ENCODE measurements at places on chromosomes 16 and 17.

DNA sequence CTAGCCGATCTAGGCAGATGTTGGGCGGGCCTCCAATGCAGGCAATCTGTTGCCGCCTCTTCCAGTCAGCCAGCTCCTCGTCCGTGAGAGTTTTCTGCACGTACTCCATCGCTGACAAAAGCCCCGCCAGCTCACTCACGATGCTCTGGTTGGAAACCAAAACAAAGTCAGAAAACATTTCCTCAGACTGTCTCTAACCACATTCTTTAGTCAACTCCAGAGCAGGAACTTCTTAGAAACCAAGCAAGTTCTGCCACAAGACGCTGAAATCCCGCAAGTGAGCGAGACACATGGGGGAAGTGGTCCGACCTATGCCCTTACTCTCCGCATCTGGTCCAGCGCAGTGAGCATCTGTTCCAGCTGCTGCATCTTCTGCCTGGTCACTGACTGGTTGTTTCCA lies 49.1 kb downstream of the STAT5A start:
- peak; percentile 71 for DNase-seq

DNA sequence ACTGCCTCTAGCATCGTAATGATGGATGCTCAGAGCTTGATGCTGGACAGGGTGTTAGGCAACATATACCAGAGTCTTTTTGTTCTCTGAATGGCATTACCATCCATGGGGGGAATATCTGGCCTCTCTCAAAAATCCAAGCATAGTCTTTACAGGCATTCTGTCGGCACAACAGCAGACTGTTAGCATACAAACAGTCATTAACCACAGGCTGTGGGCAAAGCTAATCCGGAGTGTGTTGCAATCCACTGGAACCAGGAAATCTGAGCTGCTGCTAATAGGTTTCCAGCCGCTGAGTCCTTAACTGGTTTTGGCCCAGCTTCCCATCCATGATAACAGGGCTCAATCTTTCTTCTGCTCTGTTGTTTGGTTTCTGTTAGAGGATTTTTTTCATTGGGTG lies 371.9 kb downstream of the HS3ST3B1 start:
- DNase-seq, result no peak

- no peak for DNase-seq
Measured at GRCh38 chr17:57971572-57971971, 16.4 kb upstream of the CUEDC1 start.

- DNase-seq, result no peak
Measured at GRCh38 chr16:85642762-85643358, 29.7 kb downstream of the GSE1 start.

GRCh38 chr17:42270596-42270995 lies 5.6 kb downstream of the STAT5B start:
- no peak for DNase-seq

- DNase-seq, result no peak
Measured at GRCh38 chr16:50578137-50578536, 29.9 kb downstream of the NKD1 start.

- no peak for DNase-seq
Measured at GRCh38 chr16:69888005-69888590, 63.0 kb upstream of the CLEC18A start.

DNA sequence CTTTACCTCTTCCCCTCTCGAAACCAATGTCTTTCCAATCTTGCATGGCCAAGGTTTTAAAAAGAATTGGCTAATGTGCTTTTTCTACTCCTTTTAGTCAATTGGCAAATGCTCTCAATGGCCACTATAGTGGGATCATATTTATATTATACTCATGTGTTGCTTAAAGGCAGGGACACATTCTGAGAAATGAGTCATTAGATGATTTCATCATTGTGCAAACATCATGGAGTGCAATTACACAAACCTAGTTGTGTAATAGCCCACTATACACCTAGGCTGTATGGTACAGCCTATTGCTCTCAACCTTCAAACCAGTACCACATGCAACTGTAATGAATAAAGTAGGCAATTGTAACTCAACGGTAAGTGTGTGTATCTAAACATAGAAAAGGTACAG lies 180.9 kb downstream of the HS3ST3A1 start:
- DNase-seq, result no peak

DNA sequence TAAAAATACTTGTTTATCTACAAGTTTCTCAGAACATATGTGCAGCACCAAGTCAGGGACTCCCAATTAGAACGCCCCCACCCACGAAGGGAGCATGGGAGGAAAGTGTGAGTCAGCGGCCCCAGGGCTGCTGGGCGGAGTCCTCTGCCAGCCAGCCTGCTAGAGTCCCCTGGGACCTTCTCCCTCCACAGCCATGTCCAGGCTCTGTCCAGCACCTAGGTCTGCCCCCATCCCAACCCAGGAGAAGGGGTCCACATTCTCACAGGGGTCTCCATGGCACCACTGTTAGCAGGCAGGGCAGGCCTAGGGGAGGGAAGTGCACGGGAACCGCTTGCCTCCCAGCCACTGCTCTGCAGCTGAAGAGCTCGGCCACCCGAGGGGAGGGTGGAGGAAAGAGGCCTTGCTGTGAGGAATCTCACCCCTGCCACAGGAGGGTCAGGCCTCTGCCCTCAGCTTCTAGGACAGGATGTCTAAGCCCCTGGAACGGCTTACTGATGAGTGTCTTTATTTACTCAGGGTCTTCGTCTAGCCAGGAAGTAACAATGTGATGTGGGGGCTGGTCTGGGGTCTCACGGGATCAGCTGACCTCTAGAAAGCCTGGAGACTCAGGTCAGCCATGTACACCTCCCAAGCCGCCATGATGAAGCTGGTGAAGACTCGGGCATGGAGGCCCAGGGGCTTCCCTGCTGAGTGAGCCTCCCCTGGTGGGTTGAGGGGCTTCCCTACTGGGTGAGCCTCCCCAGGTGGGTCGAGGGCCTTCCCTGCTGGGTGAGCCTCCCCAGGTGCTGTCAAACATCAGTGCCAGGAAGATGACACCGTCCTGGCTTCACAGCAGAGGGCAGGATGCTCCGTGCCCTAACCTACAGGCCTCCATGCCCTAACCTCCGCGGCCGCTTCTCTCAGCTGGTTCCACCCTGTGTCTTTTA lies 190.3 kb downstream of the RBFOX3 start:
- peak; percentile 6 for DNase-seq

- DNase-seq, result no peak
Measured at GRCh38 chr17:31537565-31538011, 146.1 kb downstream of the RAB11FIP4 start.

DNA sequence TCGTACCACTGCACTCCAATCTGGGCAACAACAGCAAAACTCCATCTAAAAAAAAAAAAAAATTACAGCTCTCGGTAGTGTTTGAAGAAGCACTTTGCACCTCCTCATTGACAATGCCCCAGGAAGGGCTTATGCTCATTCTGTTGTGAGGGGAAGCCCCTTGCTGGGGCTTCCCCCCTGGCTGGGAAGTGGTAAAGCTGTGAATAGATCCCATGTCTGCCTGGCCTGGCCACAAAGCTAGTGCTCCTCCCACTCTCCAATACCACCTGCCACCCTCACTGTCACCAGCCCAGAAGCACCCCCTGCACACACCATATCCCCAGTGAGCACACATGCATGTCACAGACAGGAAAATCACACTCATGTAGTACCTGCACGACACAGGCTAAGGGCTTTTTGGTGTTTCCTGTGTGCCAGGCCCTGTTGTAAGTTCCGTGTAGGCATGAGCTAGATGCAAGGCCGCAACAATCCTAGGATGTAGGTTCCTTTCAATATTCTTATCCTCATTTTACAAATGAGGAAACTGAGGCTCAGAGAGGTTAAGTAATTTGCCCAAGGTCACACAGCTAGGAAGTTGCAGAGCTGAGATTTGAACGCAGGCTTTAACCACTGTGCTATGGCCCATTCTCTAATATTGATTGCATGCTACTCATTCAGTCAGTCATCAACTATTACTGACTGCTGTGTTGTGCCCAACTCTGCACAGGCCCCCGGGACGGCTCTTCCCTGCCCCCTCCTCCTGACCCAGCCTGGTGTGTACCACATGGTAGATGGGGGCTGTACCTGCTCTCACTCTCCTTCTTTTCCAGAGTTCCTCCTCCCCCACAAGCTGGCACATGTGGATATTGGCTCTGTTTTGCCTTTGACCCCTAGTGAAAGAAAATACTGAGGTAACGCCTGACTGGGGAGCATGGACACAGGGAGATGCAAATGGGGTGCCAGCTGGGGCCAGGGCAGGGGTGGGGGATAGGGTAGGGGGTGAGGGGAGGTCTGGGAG lies 11.9 kb upstream of the COL1A1 start:
- DNase-seq, result no peak

GRCh38 chr16:79210607-79211006 lies 389.9 kb downstream of the MAF start:
- no peak for DNase-seq

GRCh38 chr17:7631398-7632380 lies 1.8 kb downstream of the SHBG start:
- DNase-seq, result no peak

GRCh38 chr17:32822996-32823395 lies 53.9 kb downstream of the MYO1D start:
- no peak for DNase-seq

GRCh38 chr16:71360378-71360777 lies 1.9 kb downstream of the CALB2 start:
- no peak for DNase-seq

GRCh38 chr16:23113185-23113584 lies 36.1 kb downstream of the USP31 start:
- DNase-seq, result no peak

GRCh38 chr17:17151962-17152361 lies 54.2 kb downstream of the PLD6 start:
- no peak for DNase-seq

- no peak for DNase-seq
Measured at GRCh38 chr16:68660359-68660795, 15.3 kb downstream of the CDH3 start.

GRCh38 chr17:19016297-19016696 lies 11.7 kb upstream of the FAM83G start:
- DNase-seq, result no peak

DNA sequence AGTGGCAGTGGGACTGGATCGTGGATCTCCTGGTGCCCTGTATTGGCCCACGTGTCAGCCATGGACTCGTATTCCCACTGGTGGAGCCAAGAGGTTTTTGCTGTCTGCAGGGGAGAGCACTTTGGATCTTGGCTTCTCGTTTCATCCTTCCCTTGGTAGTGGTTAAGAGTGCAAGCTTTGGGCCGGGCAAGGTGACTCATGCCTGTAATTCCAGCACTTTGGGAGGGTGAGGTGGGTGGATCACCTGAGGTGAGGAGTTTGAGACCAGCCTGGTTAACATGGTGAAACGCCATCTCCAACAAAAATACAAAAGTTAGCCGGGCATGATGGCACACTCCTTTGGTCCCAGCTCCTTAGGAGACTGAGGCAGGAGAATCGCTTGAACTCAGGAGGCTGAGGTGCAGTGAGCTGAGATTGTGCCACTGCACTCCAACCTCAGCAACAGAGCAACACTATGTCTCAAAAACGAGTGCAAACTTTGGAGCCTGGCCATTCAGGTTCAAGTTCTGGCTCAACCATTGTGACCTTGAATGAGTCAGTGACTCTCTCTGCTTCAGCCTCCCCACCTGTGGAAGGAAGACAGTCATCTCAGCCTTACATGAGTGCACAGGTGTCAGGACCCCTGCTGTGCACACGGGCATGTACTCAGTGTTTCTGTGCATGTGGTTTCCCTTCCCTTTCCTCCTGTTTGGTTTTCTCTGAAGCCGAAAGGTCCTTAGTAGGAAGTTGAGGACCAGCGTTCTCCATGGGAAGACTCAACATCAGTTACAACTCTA lies 57.4 kb downstream of the PLCG2 start:
- no peak for DNase-seq

DNA sequence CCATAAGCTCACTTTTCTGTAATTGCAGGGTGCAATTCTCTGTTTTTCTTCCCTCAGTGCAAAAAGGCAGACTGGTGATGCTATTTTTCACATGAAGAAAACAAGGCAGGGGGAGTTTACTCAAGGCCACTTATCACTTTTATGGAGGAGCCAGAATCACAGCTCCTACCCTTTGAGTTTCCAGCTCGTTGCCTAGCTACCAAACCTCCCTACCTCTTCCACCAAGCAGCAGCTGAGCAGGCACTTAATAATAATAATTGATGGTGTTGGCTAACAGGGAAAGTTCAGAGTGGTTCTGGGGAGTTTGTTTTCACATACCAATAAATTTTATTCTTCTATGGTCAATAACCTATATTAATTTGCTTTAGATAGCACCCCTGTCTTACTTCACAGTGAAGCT lies 31.9 kb upstream of the MPHOSPH6 start:
- DNase-seq, result no peak

GRCh38 chr17:34474706-34475105 lies 104.7 kb upstream of the TMEM132E start:
- DNase-seq, result no peak

- no peak for DNase-seq
Measured at GRCh38 chr17:7260651-7261378, 1.5 kb downstream of the CLDN7 start.

- no peak for DNase-seq
Measured at GRCh38 chr17:77619326-77619725, 339.2 kb upstream of the TNRC6C start.

DNA sequence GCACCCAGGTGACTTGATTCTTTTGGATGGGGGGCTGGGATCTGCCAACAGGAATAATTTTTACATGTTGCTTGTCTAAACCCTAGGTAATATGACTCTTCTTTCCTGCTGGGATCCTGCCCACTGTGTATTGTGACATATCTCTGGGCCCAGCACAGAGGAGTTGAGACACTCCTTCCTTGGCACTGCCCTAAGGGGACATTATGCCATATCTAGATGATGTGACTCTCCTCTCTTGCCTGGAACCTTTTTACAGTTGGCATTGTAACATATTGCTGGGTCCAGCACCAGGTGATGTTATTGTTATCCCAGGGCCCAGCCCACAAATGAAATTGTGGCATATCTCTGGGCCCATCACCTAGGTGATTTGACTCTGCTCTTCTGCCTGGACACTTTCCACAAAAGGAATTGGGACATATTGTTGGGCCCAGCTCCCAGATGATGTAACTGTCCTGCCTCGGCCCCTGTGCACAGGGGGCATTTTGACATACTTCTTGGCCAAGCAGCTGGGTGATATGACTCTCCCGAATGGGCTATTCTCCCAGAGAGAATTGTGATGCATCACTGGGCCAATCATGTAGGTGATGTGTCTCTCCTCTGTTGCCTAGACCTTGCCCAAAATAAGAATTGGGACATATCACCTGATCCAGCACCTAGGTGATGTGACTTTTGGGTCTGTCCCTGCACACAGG lies 1837.7 kb downstream of the TP53TG3F start:
- DNase-seq, result no peak

DNA sequence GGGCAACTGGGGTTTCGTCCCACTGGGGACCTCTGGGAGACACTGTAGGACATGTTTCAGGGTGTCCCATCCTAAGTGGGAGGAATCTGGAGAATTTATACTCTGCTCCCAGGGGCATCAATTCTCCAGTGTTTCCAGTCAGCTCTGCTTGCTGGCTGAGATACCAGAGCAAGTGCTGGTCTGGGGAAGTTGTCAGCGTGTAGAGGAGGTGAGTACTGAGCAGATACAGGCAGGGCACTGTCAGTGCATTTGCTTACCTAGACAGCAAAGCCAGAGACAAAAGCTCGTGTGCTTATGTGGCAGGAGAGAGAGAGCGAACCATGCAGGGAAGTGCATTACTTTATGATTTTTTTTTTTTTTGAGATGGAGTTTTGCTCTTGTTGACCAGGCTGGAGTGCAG lies 20.2 kb upstream of the TOX3 start:
- DNase-seq, result no peak

Measured in activated T-helper 9 cell treated with anti-CD3 and anti-CD28 coated beads, Interleukin-2, amount 50 U/mL, for 16 hours (primary cell).